HT1080 (cell line): ENCODE measurements at places on chromosomes 7 and 10.

- DNase-seq: peak; percentile 65
These were observed at the start of gene PAPSS2 for GRCh38 chr10:87659571-87660483. Gene PAPSS2 (plus strand): TSS chr10:87659878. CDS start chr10:87659982, 104 bp downstream.

DNA sequence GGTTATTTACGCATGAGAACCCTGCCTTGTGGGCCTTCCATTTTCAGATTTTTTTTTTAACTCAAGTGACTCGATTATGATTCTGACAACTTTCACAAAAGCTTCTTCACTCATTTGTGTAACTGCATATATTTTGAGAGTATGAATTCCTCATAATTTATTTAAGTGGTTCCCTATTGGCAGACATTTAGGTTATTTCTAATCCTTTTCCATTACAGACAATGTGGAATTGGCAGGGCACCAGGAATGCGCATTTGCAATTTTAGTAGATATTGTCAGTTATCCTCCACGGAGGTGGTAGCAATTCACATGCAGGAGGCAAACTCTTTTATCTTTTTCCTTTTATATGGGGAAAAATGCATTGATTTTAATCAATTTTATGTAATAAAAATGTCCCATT lies 2.5 kb downstream of the TMEM176B start:
- DNase-seq: no peak

DNA sequence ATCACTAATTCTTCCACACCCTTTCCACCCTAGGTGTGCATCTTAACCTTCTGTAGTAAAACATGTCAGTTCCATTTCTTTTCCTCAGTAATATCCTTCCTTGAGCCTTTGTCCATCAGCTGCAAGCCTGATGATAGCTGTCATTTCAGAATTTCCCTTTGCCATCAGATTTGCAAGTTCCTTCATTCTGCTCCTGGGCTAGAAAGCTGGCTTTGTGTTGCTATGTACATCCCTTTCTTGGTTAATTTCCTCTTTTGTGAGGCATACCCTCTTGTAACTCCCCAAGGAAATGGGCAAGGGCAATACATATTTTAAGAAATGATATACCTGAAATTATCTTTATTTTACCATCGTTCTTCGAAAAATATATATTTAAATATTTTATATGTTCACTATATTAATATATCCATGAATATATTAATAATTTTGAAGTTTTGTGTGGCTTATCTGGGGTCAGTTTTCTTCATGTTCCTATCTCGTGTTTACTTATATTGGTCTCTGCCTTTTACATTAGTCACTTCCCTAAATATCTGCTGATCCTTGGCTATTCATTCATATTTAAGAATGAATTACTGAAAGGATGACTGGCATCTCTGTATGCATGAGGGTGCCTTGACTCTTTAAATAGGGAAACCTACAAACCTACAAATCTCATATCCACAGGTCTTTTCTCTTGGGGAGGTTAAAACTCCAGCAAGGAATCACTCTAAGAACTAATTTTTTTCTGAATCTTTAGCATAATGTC lies 143.8 kb downstream of the ZNF22 start:
- no peak for DNase-seq

GRCh38 chr10:69684020-69684980 lies 54.3 kb downstream of the FAM241B start:
- DNase-seq: no peak

- DNase-seq: no peak
These were observed 115.1 kb downstream of the AGMO start for GRCh38 chr7:15446722-15447121.

GRCh38 chr7:13532028-13532753 lies 457.3 kb downstream of the ETV1 start:
- DNase-seq: no peak

- DNase-seq: no peak
These were observed 312.7 kb downstream of the ADARB2 start for GRCh38 chr10:1424648-1425047.

- no peak for DNase-seq
These were observed 83.2 kb upstream of the COL1A2 start for GRCh38 chr7:94311515-94311914.

- no peak for DNase-seq
These were observed 1270.9 kb downstream of the TYW1 start for GRCh38 chr7:68267486-68267885.
